ENCODE measurements at places on chromosomes 5 and 9.

DNA sequence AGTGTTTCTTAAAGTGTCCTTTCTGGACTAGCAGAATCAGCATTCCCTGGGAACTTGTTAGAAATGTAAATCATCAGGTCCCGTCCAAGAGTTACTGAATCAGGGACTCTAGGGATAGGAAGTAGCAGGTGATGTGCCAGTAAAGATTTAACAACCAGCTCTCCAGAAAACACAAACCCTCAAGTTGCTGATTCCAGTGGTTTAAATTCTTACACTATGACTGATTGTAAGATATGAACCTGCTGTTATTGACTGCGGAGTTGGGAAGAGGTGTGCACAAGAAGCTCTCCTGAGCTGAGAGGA lies 39.1 kb upstream of the BASP1 start:
- no peak for DNase-seq

DNA sequence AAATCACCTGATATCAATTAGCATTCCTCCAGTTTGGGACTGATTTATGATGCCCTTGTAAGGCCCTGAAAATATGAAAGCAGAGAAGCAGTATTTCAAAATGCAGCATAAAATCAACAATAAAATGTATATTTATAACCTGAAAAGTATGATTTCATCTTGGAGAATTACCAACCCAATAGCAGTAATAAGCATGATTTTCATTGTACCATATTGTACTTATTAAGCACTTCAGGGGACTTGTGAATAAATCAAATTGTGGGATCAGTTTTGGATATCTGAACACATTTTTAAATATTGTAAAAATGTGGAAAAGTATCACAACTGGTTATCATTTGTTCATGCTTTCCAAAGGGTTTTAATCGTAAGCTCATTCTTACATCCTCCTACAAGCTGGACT lies 250.8 kb downstream of the DMRT2 start:
- DNase-seq, result no peak

- no peak for DNase-seq
Observed at GRCh38 chr5:158701406-158702177, 398.1 kb downstream of the EBF1 start.

- DNase-seq, result no peak
Observed at GRCh38 chr5:3051400-3051799, 299.9 kb upstream of the IRX2 start.

DNA sequence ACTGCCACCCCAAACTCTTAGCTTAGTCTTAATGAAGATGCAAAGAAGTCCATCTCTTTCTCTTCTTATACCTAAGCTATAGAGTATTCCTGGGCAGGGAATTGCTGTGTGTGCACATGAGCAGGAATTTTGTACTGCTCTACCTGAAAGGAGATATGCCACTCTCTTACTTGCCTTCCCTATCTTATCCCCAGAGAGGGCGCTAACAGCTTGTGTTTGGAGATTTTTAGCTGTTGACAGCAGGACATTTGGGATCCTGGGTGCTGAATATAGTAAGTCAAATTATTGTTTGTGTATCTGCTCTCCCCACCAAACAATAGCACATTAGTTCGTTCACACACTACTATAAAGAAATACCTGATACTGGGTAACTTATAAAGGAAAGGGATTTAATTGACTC lies 159.5 kb downstream of the GABRG2 start:
- no peak for DNase-seq

DNA sequence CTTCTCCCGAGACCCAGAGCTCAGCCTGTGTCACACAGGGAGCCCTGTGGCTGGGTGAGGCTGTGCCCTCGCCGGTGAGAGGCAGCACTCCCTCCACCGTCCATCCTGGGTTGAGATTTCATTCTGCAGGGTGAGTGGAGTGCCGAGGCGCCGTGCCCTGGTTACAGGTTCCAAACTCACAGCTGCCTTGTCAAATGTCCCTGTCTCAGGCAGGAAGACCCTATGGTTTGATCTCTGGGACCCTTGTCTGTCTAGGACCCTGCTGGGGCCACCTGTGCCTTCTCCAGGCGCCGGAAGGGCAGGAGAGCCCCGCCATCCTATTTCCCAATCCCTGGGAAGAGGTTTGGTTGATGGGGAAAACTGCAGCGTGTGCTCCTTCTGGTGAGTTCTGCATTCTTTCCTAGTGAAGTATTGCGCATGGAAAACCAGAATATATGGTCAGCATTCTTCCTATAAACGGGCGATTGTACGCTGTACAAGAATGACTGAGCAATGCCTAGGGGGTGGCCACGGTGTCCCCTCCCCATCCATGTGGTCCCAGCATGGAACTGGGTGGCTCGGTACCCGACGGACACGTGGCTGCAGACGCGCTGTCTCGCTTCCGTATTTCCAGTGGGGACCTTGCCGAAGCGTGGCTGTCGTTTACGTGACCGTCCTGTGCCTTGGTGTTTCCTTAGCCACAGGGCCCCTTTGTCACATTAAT lies 95.9 kb upstream of the COL5A1 start:
- DNase-seq, result no peak

GRCh38 chr9:86865952-86866351 lies 81.4 kb downstream of the GAS1 start:
- DNase-seq, result no peak

GRCh38 chr5:149118463-149118862 lies 22.8 kb upstream of the ABLIM3 start:
- DNase-seq, result no peak

- DNase-seq, result no peak
Observed at GRCh38 chr9:118577121-118577520, 792.1 kb downstream of the BRINP1 start.

DNA sequence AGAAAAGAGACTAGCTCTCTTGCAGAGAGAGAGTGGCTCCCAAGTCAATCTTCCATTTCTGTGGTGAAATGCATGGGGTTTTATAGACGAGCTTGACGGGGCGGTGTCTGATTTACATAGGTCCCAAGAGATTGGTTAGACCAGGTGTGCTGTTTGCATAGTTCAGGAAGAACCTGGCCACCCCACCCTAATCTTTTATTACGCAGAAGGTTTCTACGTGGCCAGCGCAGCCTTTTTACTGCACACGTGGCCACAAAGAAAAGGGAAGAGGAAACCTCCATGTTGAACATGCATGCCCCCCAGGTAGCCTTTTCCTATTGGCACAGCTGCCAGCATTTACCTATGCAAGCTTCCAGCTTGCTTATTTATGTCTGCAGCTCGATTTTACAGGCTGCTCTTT lies 92.1 kb downstream of the CAVIN4 start:
- no peak for DNase-seq

- DNase-seq, result no peak
Observed at GRCh38 chr5:71932131-71932654, 175.1 kb upstream of the MAP1B start.

DNA sequence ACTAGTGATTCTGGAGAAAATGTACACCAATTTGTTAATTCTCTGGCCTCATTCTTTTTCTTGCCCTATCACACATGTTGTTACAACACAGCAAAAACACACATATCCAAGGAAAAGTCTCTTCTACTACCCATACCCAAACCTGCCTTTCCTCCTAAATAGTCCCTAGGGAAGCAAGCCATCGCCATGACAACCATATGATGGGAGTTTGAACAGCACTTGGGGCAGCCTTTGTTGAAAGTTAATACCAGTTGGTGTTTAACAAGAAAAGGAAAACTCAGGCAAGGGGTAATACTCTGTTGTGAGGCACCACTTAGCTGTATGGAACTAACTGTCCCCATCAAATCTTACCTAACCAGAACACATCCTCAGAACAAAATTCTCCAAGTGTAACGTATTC lies 1.7 kb downstream of the TRPM3 start:
- DNase-seq, result no peak

DNA sequence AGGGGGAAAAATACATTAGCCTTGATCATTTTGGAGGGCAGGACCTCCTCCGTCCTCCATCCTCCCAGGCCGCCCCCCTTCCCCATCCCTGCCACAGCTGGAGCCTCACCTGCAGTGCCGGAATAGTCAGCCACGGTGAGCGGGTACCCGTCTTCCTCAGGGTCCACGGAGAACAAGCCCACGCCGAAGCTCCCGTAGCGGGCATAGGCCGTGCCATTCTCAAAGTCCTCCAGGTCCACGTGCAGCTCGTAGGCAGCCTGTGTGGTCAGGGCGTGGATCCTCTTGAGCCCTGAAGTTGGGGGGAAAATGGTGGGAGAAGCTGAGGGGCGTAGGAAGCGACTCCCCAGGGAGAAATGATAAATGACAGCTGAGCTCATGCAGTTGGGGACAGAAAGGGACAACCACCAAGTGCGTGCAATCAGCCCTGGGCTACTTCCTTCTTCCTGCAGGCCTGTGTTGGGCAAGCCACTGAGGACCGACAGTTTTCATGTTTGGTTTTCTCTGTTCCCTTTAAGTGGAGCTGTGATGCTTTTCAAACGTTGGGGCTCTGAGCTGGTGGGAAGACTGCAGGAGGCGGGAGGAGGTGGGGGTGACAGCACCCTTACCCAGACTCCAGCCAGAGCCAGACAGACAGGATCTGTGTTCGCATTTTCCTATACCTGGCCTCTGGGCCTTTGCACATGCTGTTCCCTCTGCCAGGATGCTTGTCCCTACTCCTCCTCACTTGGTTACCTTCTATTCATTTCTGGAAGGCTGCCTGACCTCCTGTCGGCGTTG lies 8.7 kb upstream of the QRFP start:
- DNase-seq, result no peak

GRCh38 chr9:79300068-79300467 lies 271.7 kb upstream of the TLE4 start:
- peak; percentile 86 for DNase-seq

DNA sequence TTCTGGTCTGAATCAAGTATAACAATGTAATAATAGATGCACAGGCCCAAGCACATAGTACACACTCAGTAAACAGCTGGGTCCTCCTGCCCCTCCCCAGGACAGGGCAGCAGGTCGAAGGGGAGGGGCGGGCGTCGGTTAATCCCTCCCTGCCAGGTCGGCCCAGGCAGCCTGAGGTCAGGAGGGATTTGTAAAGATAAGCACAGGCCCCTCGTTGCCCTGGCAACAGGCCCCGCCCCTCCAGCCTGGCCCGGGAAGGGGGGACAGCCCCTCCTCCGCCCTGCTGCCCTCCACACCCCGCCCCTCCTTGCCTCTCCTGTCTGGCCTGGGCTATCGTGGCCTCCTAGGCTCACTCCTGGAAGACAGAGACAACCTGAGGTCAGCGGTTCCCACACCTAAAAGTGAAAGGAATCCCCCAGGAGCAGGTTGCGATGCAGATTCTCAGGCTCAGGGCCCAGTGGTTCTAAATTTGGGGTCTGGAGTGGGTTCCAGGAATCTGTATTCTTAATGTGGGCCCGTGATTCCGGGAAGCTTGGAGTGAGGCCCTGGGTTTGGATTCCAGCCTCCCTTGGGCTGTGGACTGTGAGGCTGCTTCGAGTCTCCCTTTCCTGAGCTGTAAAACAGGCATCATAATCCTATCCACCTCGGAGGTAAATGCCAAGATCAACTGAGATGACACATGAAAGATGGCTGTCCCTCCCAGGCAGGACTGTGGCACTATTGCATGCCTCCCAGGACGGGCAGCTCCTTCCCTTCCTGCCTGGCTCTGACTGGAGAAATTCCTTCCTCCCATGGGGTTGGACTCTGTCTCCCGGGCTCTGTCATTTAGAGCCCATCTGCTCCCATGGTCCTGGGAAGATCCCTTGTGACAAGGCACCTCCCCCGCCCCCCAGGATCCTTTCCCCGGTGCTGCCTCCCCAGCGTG lies 4.4 kb downstream of the CRB2 start:
- peak; percentile 85 for DNase-seq

GRCh38 chr5:167049043-167049663 lies 1242.3 kb upstream of the WWC1 start:
- peak; percentile 1 for DNase-seq

- DNase-seq, result no peak
Observed at GRCh38 chr9:77977210-77977611, 54.4 kb downstream of the GNAQ start.

GRCh38 chr9:127119320-127119709 lies 3.1 kb downstream of the ANGPTL2 start:
- no peak for DNase-seq

- DNase-seq, result no peak
Observed at GRCh38 chr5:151592855-151593408, 1.8 kb upstream of the FAT2 start.

- no peak for DNase-seq
Observed at GRCh38 chr5:59746241-59746765, 147.2 kb downstream of the PDE4D start.

DNA sequence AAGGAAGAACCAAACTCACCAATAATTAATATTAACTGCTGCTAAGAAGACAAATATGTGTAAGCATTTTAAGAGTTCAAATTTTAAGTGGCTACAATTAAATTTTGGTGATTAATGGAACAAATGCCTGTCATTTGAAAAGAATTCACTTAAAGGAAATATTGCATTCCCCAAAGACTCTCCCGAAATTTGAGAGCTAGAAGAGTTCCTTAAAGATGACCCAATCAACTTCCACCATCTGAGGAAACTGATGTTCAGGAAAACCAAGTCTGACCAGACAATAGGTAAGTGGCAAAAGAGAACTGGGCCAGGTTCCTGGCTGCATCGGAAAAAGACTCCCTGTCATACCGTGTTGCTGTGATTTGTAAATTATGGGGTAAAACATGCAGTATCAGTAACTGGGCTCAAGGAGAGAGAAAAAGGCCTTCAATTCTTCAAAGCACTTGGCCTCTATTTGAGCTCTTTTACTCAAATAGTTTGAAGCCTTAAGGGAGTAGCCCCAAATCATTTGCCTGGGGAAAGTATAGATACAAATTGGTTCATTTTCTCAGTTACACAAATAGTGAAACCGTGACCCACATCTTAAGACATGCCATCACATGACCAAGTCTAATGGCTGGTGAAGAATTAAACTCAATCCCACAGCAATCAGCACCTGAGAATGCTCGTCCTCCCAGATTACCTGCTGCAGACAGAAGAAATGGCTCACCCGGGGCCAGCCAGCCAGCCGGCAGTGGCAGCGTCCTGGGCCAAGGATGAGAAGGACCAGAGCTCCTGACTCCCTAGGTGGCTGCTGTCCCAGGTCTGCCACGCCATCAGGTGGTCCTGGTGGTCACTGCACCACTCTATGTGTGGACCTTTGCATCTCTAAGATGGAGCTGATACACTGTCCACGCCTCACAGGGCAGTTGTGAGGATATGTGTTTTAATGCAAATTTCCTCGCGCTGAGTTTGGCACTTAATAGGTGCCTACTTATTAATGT lies 162.9 kb downstream of the TTLL11 start:
- DNase-seq, result no peak

DNA sequence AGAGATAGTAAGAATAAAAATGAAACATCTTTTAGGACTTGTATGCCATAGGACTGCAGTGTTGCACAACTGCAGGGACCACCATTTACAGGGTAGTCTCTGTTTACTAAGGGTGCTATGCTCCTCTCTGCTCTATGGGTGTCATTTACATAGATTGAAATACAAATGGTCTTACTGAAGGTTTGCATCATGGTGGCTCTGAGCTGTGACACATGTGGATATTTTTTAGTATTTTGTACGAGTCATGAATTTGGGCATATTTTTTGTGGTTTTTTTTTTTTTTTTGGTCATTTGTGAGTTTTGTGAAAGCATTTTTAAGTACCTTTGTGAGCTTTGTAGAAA lies 47.4 kb downstream of the CSNK1G3 start:
- no peak for DNase-seq

GRCh38 chr9:81053298-81054025 lies 635.9 kb downstream of the TLE1 start:
- DNase-seq, result no peak

GRCh38 chr5:3602785-3603502 lies 7.3 kb downstream of the IRX1 start:
- no peak for DNase-seq
